ENCODE measurements at places on chromosomes 2 and 18.

DNA sequence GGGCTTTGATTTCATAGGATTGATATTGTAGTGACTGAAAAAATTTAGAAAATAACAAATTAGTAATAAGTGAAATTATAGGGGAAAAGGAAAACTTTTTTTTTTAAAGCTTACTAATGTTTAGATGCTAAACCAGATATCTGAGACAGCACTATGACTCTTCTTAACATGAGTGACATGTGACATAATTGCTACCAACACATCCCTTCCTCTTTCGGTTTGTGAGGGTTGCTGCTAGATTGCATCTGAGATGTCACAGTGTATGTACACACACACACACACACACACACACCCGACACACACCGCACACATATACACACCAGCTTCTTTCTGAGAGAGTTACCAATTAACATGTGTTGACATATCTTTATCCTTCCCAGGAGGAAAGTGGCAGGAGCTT is 18.0 kb downstream of the RAPGEF4 start:
- peaks cover 3% of the 10 kb centered on the region for H3K27me3 ChIP-seq
- no peaks in the 10 kb centered on the region for H3K36me3 ChIP-seq
- H3K27ac ChIP-seq: no peak overlapping the region
- DNase-seq: no peak
- H3K4me1 ChIP-seq: no peaks in the 10 kb centered on the region

- H3K36me3 ChIP-seq: peaks cover 17% of the 10 kb centered on the region
- DNase-seq: no peak
- H3K27ac ChIP-seq: no peak overlapping the region
- no peaks in the 10 kb centered on the region for H3K27me3 ChIP-seq
Measured at GRCh38 chr2:71078624-71079023, 10.2 kb downstream of the NAGK start.

DNA sequence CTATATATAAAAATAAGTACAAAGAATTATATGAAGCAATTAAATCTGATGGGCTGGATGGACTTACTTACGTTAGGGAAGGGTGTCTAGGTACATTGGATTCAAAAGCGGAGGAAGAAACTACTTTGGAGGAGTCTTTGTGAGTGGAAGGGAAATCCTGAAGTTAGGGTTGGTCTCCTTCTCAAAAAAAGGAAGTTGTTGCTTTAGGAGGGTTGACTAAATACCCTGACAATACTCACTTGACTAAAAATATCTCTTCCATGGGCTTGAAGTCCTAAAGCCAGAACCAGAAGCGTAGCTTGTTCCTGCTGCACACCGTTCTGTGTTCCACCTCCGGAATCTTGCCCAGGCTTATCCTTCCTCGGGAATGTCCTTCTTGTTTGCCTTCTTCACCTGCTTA is 143.3 kb upstream of the ZEB2 start:
- H3K36me3 ChIP-seq: no peaks in the 10 kb centered on the region
- H3K4me3 ChIP-seq: no peak overlapping the region
- H3K4me1 ChIP-seq: peaks cover 12% of the 10 kb centered on the region
- H3K27ac ChIP-seq: no peak overlapping the region
- H3K27me3 ChIP-seq: peaks cover 3% of the 10 kb centered on the region

- H3K36me3 ChIP-seq: no peaks in the 10 kb centered on the region
- no peak overlapping the region for H3K27ac ChIP-seq
- H3K4me1 ChIP-seq: no peaks in the 10 kb centered on the region
- DNase-seq: no peak
- H3K4me3 ChIP-seq: no peak overlapping the region
Measured at GRCh38 chr2:194765723-194766122, 891.3 kb upstream of the SLC39A10 start.

DNA sequence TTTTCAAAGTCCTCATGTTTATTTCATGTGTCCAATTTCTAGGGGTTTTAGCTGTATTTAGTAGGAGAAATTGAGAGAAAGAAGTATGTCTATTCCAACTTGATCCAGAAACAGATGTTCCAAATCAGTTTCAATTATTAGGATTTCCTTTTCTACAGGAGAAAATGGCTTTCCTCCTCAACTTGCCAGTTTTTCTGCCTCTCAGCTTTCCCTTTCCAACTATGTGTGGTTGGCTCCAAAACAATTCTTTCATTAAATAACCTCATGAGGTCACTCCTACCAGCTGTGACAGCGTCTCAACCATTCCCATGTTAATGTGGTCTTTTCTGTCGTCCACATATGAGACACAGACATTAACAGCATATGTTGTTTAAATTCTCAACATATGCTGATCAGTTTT is 13.1 kb downstream of the XIRP2 start:
- no peaks in the 10 kb centered on the region for H3K27me3 ChIP-seq
- no peaks in the 10 kb centered on the region for H3K36me3 ChIP-seq
- H3K4me3 ChIP-seq: no peak overlapping the region

GRCh38 chr2:108998911-108999310 is 9.9 kb upstream of the EDAR start:
- no peak overlapping the region for H3K27ac ChIP-seq
- peaks cover 6% of the 10 kb centered on the region for H3K4me1 ChIP-seq
- H3K27me3 ChIP-seq: no peaks in the 10 kb centered on the region
- H3K4me3 ChIP-seq: no peak overlapping the region

GRCh38 chr2:105791229-105791628 is 46.5 kb downstream of the NCK2 start:
- H3K4me3 ChIP-seq: peak overlapping the region; percentile 36
- H3K36me3 ChIP-seq: peaks cover 36% of the 10 kb centered on the region
- H3K27me3 ChIP-seq: no peaks in the 10 kb centered on the region
- H3K27ac ChIP-seq: peak overlapping the region; percentile 97
- H3K4me1 ChIP-seq: peaks cover 95% of the 10 kb centered on the region

DNA sequence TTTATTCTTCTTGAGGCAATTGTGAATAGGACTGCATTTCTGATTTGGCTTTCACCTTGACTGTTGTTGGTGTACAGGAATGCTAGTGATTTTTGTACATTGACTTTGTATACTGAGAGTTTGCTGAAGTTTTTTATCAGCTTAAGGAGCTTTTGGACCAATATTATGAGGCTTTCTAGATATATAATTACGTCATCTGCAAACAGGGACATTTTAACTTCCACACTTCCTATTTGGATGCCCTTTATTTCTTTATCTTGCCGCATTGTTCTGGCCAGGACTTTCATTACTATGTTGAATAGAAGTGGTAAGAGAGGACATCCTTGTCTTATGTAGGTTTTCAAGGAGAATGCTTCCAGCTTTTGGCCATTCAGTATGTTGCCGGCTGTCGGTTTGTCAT is 425.4 kb upstream of the CHAC2 start:
- H3K27me3 ChIP-seq: no peaks in the 10 kb centered on the region
- no peaks in the 10 kb centered on the region for H3K36me3 ChIP-seq
- no peaks in the 10 kb centered on the region for H3K4me1 ChIP-seq
- H3K27ac ChIP-seq: no peak overlapping the region
- DNase-seq: no peak
- H3K4me3 ChIP-seq: no peak overlapping the region

GRCh38 chr2:117523267-117523666 is 291.2 kb upstream of the DDX18 start:
- no peaks in the 10 kb centered on the region for H3K27me3 ChIP-seq
- no peak overlapping the region for H3K27ac ChIP-seq
- H3K36me3 ChIP-seq: no peaks in the 10 kb centered on the region
- no peaks in the 10 kb centered on the region for H3K4me1 ChIP-seq

DNA sequence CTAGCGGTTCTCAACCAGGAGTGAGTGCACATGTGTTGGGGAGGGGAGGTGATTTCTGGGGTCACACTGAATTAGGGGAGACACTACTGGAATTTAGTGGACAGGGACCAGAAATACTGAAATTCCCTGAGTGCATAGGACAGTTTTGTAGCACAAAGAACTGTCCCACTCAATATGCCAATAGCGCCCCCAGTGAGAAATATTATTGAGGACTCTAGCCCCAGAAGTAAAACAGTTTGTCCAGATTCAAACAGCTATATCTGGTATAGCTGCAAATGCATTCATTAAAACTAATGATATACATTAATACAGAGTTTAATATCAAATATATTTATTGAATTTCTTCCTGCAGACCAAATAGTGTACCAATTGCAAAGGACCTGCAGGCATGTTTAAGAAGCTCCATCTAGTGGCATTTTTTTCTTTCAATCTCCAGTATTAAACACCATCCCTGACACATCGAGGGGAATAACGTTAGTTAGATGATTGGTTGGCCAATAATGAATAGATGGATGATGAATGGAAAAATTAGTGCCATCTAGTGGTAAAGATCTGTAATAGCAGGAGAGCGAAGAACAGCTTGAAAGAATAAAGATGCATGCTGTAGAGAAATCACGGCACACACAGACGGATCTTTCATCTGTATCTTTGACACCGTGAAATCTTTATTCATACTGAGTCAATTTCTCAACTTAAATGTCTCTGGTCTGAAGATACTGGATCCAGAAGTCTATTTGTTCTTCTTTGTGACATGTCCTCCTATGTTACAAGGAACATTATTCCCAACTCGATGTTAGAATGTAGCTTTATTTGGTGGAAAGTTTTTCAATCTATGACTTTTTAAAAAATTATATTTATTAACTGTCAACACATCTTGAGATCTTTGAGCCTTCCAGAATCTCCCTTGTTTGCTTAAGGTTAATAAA is 62.5 kb downstream of the DHRS9 start:
- H3K27ac ChIP-seq: no peak overlapping the region
- no peak for DNase-seq
- H3K4me1 ChIP-seq: no peaks in the 10 kb centered on the region
- H3K4me3 ChIP-seq: no peak overlapping the region
- H3K27me3 ChIP-seq: no peaks in the 10 kb centered on the region

DNA sequence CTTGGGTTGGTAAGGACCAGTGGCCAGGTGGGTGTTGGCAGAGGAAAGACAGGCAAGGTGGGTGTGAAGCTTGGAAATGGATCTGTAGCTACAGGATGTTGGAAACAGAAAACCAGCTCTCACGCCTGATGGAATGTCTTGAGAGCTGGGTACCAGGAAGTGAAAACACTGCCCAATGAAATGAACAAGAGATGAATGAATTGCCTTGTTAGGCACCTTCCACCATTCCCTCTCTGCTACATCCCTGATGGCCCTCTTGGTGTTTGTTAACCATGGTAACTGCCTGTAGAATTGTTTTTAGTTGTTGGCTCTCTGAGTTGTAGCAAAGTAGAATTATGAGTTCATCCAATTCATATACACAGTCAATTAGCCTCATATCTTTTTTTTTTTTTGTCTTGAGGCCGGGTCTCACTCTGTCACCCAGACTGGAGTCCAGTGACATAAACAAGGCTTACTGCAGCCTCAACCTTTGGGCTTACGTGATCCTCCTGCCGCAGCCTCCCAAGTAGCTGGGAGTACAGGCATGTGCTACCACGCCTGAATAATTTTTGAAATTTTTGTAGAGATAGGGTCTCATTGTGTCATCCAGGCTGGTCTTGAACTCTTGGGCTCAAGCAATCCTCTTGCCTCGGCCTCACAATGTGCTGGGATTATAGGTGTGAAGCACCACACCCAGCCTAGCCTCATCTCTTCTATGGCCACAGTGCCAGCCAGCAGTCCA is 9.5 kb downstream of the KCMF1 start:
- peaks cover 30% of the 10 kb centered on the region for H3K36me3 ChIP-seq
- DNase-seq: no peak
- peaks cover 69% of the 10 kb centered on the region for H3K4me1 ChIP-seq
- peak overlapping the region; percentile 44 for H3K27ac ChIP-seq
- no peak overlapping the region for H3K4me3 ChIP-seq

GRCh38 chr2:44364604-44365003 is 2.9 kb downstream of the CAMKMT start:
- H3K4me1 ChIP-seq: peaks cover 41% of the 10 kb centered on the region
- peaks cover 2% of the 10 kb centered on the region for H3K27me3 ChIP-seq
- peaks cover 5% of the 10 kb centered on the region for H3K36me3 ChIP-seq
- no peak overlapping the region for H3K4me3 ChIP-seq
- no peak for DNase-seq

DNA sequence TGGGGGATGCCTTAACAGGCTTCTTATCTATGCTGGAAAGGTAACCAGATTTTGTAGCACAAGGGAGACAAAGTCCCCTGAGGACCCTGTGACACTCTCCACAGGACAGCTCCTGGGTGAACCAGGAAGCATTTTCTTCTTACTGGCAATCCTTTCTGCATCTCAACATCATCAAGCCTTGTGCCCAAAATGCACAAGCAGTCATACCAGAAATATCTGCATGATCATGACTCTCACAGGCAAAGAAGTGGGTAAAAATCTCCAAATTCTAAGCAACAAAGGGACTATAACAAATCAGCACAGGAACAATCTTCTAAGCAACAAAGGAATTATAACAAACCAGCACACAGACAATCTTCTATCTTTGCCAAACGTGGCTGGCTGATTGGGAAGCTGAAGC is 99.1 kb upstream of the CD226 start:
- H3K27ac ChIP-seq: no peak overlapping the region
- no peaks in the 10 kb centered on the region for H3K27me3 ChIP-seq
- H3K36me3 ChIP-seq: peaks cover 36% of the 10 kb centered on the region
- H3K4me1 ChIP-seq: peaks cover 7% of the 10 kb centered on the region
- no peak for DNase-seq
- no peak overlapping the region for H3K4me3 ChIP-seq

GRCh38 chr2:209648714-209649113 is 122.9 kb upstream of the UNC80 start:
- DNase-seq: no peak
- H3K27me3 ChIP-seq: no peaks in the 10 kb centered on the region
- H3K36me3 ChIP-seq: no peaks in the 10 kb centered on the region
- H3K27ac ChIP-seq: no peak overlapping the region
- no peak overlapping the region for H3K4me3 ChIP-seq

DNA sequence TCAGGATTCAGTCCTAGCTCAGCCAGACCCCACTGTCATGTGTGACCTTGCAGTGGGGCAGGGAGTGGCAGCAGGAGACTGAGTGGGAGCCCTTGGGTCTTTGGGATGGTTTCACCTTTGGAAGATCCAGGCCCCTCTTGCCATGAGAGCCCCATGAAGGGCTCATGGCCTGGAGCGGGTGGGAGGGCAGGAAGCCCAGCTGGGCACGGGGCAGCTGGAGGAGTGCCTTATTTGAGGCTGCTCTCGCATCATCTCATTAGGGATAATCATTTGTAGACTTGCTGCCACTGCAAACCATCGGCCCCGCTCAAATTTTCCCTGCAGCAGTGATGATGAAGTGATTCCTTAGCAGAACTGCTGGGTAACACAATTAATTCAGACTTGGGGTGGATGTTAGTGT is 73.9 kb downstream of the TGOLN2 start:
- no peaks in the 10 kb centered on the region for H3K36me3 ChIP-seq
- no peaks in the 10 kb centered on the region for H3K4me1 ChIP-seq
- DNase-seq: no peak
- H3K27ac ChIP-seq: no peak overlapping the region
- H3K4me3 ChIP-seq: no peak overlapping the region

DNA sequence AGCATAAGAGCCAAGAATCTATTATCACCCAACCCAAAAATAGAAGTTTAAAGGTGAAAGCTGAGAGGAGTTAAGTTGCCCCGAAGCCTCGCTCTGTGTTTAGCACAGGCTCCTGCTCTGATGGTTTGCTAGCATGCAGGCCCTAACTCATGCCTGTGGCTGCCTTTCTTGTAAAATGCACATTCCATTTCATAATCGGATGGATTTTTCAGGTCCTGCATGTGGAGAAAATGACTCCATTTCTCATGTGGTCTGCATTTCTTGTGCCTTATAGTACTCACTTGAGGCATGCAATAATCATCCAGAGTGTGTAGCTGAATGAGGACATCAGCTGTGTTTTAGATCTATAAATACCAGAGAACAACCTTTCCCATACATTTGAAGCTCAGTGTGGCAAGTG is 381.8 kb downstream of the CPS1 start:
- H3K4me1 ChIP-seq: no peaks in the 10 kb centered on the region
- no peak overlapping the region for H3K4me3 ChIP-seq

GRCh38 chr2:120486441-120486840 is 140.5 kb downstream of the INHBB start:
- H3K27me3 ChIP-seq: peaks cover 5% of the 10 kb centered on the region
- DNase-seq: no peak
- H3K4me3 ChIP-seq: no peak overlapping the region
- no peaks in the 10 kb centered on the region for H3K36me3 ChIP-seq
- H3K27ac ChIP-seq: no peak overlapping the region
- no peaks in the 10 kb centered on the region for H3K4me1 ChIP-seq
